Endothelial cell (in vitro differentiated cells): ENCODE measurements at places on chromosomes 16 and 17.
A peak's percentile ranks its signal among the peaks of the same experiment; 100 is the strongest.

GRCh38 chr17:29292992-29293889 lies 707 bp downstream of the NUFIP2 start:
- peak overlapping the region; percentile 99 for H3K27ac ChIP-seq
- peaks cover 11% of the 10 kb centered on the region for H3K36me3 ChIP-seq
- DNase-seq, result peak; percentile 70
- H3K4me3 ChIP-seq, result peak overlapping the region; percentile 100
- H3K27me3 ChIP-seq, result peaks cover 13% of the 10 kb centered on the region

- no peak for DNase-seq
- H3K4me3 ChIP-seq, result no peak overlapping the region
- H3K27me3 ChIP-seq, result no peaks in the 10 kb centered on the region
- H3K4me1 ChIP-seq, result no peaks in the 10 kb centered on the region
Measured at GRCh38 chr16:284204-285120, 1.5 kb downstream of the PDIA2 start.

DNA sequence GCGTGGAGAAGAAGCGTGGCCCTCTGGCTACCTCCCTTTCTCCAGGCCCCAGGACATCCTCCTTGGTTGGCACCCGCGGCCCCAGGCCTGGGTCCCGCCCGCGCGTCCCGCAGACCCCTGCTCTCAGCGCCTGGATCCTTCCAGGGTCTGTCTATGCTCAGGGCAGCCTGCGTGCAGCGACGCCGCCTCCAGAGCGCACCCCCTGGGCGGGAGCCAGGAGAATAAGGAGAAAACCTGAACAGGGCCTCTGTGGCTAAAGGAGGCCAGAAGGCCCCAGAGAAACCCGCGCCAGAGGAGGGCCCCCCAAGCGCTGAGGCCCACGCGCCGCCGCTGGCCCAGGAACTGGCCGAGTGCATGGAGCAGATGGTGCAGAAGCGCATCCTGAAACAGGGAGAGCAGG lies 40.4 kb upstream of the DNAJA2 start:
- no peak overlapping the region for H3K27ac ChIP-seq
- no peak overlapping the region for H3K4me3 ChIP-seq
- no peaks in the 10 kb centered on the region for H3K4me1 ChIP-seq
- DNase-seq, result no peak
- H3K36me3 ChIP-seq, result no peaks in the 10 kb centered on the region

- peaks cover 14% of the 10 kb centered on the region for H3K4me1 ChIP-seq
- H3K36me3 ChIP-seq, result no peaks in the 10 kb centered on the region
- no peak overlapping the region for H3K4me3 ChIP-seq
- H3K27me3 ChIP-seq, result peaks cover 7% of the 10 kb centered on the region
Measured at GRCh38 chr17:1298606-1299005, 19.1 kb downstream of the TRARG1 start.

DNA sequence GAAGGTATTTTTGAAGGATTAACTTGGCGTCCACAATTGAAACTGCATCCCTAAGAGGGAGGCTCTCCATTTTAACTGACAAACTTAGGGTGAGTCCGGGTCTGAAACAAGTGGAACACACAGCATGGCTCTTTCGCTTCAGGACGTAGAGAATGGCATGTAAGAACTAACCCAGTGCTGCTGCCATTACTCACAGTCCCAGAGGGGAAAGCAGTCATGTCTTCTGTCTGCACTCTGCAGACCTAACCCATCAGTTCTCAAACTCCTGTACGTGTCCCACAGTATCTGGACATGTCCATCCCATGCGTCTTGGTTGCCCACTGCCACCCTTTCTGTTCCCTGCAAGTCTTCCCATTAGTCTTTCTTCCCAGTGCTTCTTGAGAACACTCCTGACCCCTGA lies 563 bp downstream of the ST6GALNAC1 start:
- peak overlapping the region; percentile 58 for H3K4me3 ChIP-seq
- H3K36me3 ChIP-seq, result no peaks in the 10 kb centered on the region
- peaks cover 17% of the 10 kb centered on the region for H3K4me1 ChIP-seq

- H3K4me1 ChIP-seq, result peaks cover 7% of the 10 kb centered on the region
- H3K4me3 ChIP-seq, result peak overlapping the region; percentile 25
- H3K27me3 ChIP-seq, result peaks cover 11% of the 10 kb centered on the region
- peak overlapping the region; percentile 66 for H3K27ac ChIP-seq
- DNase-seq, result no peak
- H3K36me3 ChIP-seq, result peaks cover 55% of the 10 kb centered on the region
Measured at GRCh38 chr16:2770057-2770951, 6.8 kb downstream of the ELOB start.

DNA sequence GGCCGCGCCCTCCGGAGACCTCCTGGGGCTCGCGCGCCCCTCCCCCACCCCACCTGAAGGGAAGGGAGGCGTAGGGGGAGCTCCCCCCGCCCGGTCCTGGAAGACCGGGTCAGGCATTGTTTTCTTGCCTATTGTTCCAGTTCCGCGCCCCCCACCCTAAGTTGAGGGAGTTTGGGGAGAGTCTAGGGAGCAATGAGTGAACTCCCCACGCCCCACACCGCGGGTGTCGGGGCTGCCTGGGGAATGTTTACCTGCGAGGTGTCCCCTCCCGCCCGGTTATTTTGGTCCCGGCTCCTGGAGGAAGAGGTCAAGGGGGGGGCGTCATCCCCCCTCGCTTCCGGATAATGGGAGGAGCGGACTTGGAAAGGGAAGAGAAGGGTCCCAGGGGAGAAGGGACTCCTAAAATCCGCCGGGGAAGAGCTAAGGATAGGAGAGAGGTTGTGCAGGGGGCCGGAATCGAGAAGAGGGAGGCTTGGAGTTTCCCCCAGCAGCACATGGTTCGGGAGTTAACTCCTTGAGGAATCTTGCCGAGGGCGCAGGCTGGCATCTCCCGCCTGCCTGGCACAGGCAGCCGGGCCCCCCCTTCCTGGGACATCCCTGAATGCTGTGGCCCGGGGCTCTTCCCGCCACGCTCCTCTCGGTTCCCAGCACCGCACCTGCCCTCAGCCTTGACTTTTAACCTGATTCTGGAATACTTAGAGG lies 881 bp downstream of the MLLT6 start:
- H3K4me1 ChIP-seq, result peaks cover 38% of the 10 kb centered on the region
- peaks cover 22% of the 10 kb centered on the region for H3K36me3 ChIP-seq
- peak overlapping the region; percentile 61 for H3K27ac ChIP-seq
- peak overlapping the region; percentile 92 for H3K4me3 ChIP-seq

DNA sequence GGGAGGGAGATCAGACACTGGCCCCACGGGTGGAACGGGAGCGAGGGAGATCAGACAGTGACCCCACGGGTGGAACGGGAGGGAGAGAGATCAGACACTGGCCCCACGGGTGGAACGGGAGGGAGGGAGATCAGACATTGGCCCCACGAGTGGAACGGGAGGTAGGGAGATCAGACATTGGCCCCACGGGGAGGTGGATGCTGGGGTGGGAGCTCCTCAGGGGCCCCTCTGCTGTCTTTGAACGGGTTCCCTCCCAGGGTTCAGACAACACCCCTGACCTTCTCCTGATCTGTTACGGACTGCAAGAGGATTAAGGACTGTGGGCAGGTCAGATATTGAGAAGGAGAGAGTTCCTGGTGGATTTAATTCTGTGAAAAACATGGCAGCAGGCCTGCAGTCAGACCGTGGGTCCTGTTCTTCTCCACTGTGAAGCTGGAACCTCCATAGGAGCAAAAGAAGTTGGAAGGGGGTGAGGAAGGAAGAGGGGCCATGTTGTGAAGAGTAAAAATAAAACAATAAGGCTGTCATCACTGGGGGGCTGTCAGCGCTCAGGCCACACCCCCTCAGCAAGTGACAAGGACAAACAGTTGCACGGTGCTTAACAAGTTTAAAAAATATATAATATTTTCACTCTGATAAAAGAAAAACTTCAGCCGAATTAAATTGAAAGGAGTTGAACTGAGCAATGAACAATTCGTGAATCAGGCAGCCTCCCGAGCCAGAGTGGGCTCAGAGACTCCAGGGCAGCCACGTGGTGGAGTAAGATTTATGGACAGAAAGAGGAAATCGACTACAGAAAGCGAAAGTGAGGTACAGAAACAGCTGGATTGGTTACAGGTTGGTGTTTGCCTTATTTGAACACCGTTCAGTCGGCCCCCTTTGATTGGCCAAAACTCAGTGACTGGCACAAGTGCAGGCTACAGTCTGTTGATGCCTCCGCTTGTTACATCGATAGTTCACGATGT lies 348.7 kb upstream of the TNRC6C start:
- DNase-seq, result no peak
- peaks cover 2% of the 10 kb centered on the region for H3K4me1 ChIP-seq
- no peak overlapping the region for H3K4me3 ChIP-seq
- peaks cover 8% of the 10 kb centered on the region for H3K27me3 ChIP-seq
- H3K36me3 ChIP-seq, result no peaks in the 10 kb centered on the region
